ENCODE measurements at places on chromosomes 1 and 21. TPM values are rescaled to one million over a fixed set of nuclear protein-coding genes. Genes with fewer than 3 reads are reported as not detected.

GRCh38 chr1:235502601-235503402 is 1.4 kb downstream of the B3GALNT2 start:
- H3K4me1 ChIP-seq = peaks cover 31% of the 10 kb centered on the region
- DNase-seq = no peak
- peak overlapping the region; percentile 93 for H3K27ac ChIP-seq
- no peaks in the 10 kb centered on the region for H3K36me3 ChIP-seq
- no peaks in the 10 kb centered on the region for H3K27me3 ChIP-seq

- H3K36me3 ChIP-seq = no peaks in the 10 kb centered on the region
- DNase-seq = no peak
- no peaks in the 10 kb centered on the region for H3K27me3 ChIP-seq
Measured at GRCh38 chr1:43220905-43221778, 48.6 kb upstream of the TMEM125 start.

DNA sequence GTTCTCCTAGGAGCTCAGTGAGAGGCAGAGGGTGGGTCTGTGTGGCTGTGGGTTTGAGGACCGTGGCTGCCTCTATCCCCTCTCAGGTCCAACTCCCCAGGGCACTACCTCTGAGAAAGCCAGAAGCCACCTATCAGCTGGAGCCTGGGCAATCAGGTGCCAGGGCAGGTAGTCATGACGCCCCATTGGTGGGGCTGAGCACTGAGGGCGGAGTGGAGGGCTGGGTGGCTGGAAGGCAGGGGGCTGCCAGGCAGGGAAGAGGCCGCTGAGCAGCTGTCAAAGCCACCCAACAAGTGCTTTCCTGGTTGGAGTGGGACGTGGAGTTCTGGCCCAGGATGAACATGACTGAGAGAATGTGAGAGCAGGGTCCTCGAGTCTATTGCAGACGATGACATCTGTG is 164.9 kb upstream of the AJAP1 start:
- H3K27ac ChIP-seq = no peak overlapping the region
- peaks cover 5% of the 10 kb centered on the region for H3K4me1 ChIP-seq
- H3K4me3 ChIP-seq = no peak overlapping the region
- peaks cover 5% of the 10 kb centered on the region for H3K27me3 ChIP-seq
- DNase-seq = no peak

DNA sequence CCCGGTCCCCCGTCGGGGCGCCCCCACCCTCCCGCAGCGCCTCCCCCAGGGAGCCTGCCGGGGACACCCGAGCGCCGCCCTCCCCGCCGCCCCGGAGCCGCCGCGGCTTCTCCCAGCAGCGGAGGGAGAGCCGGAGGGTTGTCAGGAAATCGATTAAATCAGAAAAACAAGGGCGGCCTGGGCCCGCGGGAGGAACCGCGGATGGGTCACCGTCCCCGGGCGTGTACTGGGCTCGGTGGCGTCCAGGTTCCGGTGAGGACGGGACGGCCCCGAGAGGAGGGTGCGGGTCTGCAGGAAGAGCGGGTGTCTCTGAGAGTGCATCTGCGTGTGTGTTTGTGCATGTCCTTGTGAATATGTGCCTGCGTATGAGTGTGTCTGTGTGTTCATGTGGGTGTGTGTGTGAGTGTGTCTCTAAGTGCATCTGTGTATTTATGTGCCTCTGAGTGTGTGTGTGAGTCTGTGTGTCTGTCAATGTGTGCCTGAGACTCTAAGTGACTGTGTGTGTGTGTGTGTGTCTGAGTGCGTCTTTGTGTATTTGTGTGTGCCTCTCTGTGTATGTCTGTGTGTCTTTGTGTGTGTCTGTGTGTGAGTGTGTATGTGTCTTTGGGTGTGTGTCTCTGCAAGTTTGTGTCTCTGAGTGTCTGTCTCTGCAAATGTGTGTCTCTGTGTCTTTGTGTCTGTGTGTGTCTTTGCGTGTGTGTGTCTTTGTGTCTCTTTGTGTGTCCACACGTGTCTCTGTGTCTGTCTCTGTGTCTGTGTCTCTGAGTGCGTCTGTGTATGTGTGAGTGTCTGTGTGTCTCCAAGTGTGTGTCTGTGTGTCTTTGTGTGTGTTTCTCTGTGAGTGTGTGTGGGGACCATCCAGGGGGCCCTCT is 1.1 kb downstream of the SPSB1 start:
- H3K4me3 ChIP-seq = no peak overlapping the region
- H3K36me3 ChIP-seq = no peaks in the 10 kb centered on the region
- H3K27me3 ChIP-seq = peaks cover 32% of the 10 kb centered on the region
- H3K4me1 ChIP-seq = no peaks in the 10 kb centered on the region

DNA sequence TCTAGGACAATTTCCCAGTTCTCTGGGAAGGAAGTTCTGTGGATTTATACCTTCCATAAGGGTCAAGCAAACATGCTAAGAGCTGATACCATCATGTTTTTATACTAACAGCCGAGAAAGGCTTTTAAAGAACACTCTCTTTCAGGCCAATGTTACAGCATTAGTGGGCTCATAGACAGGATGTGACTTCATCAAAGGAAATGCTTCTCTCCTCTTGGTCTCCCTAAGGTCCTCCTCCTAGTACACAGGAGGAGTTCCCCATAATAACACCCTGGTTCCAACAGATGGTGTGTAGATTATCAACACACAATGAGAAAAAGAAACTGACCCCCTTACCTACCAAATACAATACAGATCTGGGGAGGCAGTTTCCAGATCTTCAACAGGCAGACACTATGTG is 26.7 kb upstream of the GLIS1 start:
- peaks cover 7% of the 10 kb centered on the region for H3K36me3 ChIP-seq
- peaks cover 9% of the 10 kb centered on the region for H3K4me1 ChIP-seq
- H3K27ac ChIP-seq = no peak overlapping the region

- H3K27me3 ChIP-seq = no peaks in the 10 kb centered on the region
- no peak overlapping the region for H3K27ac ChIP-seq
- H3K4me3 ChIP-seq = no peak overlapping the region
- DNase-seq = no peak
- H3K36me3 ChIP-seq = no peaks in the 10 kb centered on the region
- no peaks in the 10 kb centered on the region for H3K4me1 ChIP-seq
Measured at GRCh38 chr1:177526201-177526600, 355.4 kb downstream of the BRINP2 start.

Gene KRTAP20-3
- total RNA-seq = not detected

Gene KRTAP13-2
- total RNA-seq = not detected

Gene DCDC2B
- not detected for total RNA-seq

Gene NID1
- total RNA-seq = 90.3 TPM

Gene HES2
- total RNA-seq = not detected

Gene PDE9A
- total RNA-seq = 40.7 TPM

Gene SPRR5
- not detected for total RNA-seq

Gene CD101
- total RNA-seq = 4.3 TPM

Data from neural crest cell (in vitro differentiated cells).